ENCODE measurements at places on chromosomes 4 and X.
A peak's percentile ranks its signal among the peaks of the same experiment; 100 is the strongest.

GRCh38 chr4:6991771-6992557, 51.2 kb upstream of the TADA2B start:
- no peak for DNase-seq

DNA sequence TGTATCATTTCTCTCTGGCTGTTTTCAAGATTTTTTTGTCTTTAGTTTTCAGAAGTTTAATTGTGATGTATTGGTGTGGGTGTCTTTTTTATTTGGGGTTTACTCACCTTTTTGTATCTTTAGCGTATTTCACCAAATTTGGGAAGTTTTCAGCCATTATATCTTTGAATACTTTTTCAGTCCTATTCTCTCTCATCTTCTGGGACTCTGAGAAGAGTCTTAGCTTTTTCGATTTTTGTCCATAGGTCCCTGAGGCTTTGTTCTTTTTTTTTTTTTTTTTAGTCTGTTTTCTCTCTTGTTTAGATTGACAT, 23.8 kb downstream of the KDM6A start:
- DNase-seq, result no peak

DNA sequence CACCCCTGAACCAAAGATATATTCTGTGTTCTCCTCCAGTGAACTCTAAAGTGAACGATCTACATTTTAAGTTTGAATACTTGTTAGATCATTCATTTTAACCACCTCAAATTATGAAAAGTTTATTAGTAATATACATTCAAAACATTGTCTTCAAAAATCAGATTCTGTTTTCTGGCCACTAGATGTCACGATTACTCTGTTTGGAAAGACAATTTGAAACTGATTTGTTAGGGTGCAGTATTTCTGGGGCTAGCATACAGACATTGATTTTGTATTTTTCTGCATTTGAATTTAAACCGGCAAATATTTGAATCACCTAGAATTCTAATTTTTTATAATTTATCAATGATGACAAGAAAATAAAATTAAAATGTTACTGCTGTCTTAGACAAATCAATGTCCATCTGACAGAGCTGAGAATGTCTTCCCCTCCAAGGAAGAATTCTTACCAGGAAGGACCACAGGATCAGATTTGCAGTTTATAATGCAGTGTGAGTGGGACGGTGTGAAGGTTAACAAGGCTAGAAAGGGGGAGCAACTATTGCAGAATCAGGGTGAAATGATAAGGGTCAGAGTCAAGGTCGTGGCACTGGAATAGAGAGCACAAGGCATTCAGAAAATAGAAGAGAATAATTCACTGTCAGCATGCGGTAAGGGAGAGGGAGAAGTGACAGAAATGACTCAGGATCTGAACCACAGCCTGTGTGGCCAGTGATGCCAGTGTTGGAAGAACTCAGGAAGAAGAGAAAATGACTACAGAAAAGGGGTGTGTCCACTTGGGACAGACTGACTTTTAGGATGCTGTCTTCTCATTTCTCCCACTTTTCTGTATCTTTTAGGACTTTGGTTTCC, 91.6 kb downstream of the ANXA10 start:
- peak; percentile 52 for DNase-seq

DNA sequence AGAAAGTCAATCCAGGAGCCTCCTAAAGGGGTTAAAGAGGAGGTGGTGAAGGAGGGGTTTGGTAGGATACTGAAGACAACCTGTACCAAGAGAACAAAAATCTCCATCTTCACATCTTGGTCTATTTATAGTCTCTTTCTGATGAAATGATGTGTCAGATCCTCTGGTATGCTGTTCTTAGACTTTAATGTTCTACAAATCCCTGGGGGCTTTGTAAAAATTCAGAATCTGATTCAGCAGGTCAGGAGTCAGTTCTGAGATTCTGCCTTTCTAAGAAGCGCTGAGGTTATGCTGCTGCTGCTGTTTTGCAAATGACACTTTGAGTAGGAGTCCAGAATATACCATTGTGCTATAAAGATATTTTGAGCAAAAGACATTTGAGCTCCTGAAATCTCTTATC, 172.9 kb upstream of the GLRA2 start:
- no peak for DNase-seq

DNA sequence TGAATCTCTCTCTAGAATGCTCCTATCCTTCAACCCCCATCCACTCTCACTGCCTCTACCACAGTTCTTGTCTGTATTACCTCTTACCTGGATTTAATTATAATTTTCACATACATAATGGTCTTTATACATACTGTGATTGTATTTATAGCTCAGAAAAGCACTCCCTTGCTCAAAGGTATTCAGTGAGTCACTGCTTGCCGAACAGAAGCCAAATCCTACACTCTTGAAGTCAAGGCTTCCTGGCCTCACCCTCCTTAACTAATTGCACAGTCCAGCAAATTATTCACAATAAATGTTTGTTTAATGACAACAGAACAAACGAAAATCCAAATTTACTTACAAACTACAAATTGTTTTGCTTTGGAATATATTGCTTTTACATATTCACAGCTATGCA, 159.5 kb downstream of the KLHL13 start:
- DNase-seq, result no peak

Data from HT-29 (cell line).